ENCODE measurements at places on chromosomes 3 and 15.

DNA sequence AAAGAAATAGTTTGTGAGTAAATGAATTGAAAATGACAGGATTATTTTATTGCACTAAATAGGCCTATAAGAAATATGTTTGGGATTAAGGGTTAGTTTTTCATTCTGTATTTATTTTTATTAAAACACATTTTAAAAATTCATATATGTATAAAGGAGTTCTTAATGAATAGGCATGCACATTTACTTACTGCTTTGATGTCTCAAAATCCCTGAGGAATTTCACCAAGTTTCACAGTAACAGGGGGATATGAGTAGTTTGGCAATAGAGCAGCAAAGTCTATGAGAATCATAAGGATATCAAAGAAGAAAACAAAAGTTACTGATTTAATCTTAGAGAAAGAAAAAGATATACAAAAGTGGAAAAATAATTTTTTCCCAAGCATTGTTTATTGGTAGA lies 411.7 kb downstream of the NAALADL2 start:
- no peak for DNase-seq

GRCh38 chr3:52176951-52177700 lies 20.8 kb upstream of the ALAS1 start:
- DNase-seq, result no peak

- DNase-seq, result no peak
Measured at GRCh38 chr3:49172551-49173041, 1.2 kb downstream of the KLHDC8B start.

GRCh38 chr15:83219026-83219425 lies 11.4 kb upstream of the HDGFL3 start:
- DNase-seq, result no peak

DNA sequence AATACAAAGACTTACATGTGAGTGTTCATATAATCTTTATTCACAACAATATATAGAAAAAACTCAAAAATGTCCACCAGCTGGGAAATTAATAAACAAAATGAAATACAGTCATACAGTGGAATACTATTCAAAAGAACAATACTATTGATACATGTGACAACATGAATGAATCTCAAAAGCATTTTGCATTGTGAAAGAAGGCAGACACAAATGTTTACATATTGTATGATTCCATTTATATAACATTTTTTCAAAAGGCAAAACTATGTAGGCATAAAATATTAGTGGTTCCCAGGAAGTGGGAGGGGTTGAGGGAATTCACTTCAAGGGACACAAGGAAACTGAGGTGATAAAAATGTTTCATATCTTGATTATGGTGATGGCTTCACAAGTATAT lies 303.2 kb downstream of the CTNNB1 start:
- DNase-seq, result no peak

DNA sequence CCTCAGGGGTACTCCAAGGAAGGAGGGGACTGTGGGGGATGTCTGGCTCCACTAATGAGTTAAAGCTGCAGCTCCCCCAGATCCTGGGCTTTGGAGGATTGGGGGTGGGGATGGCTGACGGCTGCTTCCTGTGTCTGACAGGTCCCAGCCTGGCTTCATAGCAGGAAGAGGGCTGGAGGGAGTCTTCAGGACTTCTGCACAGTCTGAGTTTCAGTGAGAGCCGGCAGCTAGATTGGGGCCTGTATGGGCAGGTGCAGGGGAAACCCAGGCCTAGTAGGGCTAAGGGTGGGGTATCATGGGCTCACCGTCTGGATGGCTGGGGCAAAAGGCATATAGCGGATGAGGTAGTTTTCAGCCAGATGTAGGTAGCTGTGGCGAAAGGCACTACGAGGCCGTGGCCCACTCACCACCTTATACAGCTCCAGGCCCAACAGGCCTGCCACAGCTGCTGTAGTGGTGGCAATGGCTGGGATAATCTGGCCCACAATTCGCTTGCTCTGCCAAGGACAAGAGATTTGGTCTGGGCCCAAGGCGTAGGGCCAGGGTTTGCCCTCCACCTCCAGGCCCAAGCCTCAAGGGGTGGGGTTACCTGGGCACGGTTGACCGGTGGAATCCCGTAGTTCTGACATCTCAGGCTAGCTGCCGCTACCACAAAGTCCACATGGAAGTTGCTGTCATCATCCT lies 4.5 kb downstream of the INKA1 start:
- DNase-seq, result no peak

DNA sequence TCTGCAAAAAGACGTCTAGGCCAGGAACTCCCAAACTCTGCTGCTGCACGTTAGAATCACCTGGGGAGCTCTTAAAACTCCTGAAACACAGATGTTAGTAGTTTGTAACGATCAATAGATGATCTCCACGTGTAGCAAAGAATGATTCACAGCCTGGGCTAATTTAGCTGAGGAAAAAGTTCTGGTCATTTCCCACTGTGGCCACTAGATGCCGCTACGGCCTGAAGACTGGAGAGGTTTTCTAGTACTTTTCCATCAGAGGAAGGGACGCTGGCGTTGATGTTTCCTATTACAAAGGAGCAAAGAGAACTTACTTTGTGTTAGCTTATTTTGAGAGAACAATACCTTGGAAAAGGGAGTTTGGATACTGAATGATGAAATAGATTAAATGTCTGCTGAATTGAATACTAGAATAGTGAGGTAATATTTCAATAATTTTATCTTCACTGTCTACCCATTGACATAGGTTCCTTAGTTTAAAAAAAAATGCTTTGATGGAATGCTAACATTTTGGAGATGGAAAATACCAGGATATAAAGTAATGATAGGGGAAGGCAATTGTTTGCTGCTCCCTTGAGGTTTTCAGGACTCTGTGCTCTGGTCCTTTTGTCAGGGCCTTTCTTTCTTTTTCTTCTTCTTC lies 159.1 kb downstream of the P3H2 start:
- DNase-seq, result peak; percentile 53

Measured in stimulated activated CD4-positive, alpha-beta T cell treated with anti-CD3 and anti-CD28 coated beads, Interleukin-15, amount 100 ng/mL, for 1 hour (primary cell).